ENCODE measurements at places on chromosomes 7 and 10.

DNA sequence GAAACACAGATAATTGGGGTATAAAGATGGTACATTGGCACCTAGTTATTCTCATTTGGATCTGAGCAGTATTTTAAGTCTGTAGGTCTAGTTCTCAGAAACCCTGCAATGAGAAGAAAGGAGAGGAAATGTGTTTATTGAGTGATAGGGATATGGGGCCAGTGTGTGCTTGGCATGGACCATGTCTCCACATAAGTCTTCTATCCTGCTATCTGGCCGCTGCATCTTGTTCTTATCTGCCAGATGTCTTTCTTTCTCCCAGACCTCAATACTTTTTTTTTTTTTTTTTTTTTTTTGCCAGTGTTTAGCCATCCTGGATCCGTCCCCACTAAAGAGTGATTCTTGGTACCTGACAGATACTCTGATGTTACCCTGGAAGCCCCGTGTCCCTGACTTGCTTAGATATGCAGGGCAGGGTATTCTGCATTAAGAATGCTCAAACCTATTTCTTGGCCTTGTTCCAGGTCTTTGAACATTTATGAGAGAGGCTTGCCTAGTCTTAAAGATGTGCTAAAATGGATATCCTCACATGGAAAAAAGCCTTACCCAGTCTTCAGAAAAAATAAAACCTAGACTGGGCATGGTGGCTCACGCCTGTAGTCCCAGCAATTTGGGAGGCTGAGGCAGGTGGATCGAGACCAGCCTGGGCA is 10.0 kb downstream of the MTURN start:
- no peak for DNase-seq

DNA sequence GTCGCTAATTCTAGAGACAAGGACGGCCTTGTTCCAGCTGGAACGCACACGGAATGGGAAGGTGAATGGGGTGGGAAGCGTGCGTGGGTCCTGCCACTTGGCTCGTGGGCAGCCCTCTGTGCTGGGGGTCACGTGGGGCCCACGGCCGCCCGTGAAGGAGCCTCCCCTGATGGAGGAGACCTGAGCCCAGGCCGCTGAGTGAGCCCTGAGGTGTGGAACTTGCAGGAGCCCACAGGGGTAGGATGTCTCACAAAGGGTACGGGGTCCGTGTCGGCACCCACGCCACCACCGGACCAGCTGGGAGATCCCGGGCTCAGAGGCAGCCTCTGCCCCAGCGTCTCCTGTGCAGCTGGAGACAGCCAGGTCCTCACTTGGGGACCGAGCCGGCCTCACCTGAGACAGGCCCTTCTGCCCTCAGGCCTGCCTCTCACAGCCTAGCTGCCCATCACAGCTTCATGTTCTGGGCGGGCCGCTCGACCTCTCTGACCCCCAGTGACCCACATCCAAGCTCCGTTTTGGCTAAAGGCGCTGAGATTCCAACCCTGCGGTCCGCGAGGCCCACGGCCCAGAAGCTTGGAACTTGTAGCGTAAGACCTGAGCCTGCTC is 84.8 kb downstream of the FOXL3 start:
- DNase-seq, result no peak

DNA sequence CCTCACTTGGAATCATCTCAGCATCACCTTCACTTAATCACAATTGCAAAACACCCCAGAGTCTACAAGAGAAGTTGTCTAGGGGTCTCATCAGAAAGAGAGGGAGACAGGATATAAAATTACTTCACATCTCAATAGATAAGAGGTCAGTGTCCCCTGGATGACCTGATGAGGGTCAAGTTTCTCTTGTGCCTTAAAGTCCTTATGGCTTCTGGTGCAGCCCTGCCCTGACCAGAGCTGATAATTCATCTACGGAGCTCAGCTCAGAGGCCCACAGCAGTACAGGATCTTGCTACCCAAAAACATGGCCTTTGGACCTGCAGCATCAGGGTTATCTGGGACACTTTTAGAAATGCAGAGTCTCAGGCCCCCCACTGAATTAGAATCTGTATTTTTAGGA is 111.1 kb upstream of the GLI3 start:
- DNase-seq, result no peak

DNA sequence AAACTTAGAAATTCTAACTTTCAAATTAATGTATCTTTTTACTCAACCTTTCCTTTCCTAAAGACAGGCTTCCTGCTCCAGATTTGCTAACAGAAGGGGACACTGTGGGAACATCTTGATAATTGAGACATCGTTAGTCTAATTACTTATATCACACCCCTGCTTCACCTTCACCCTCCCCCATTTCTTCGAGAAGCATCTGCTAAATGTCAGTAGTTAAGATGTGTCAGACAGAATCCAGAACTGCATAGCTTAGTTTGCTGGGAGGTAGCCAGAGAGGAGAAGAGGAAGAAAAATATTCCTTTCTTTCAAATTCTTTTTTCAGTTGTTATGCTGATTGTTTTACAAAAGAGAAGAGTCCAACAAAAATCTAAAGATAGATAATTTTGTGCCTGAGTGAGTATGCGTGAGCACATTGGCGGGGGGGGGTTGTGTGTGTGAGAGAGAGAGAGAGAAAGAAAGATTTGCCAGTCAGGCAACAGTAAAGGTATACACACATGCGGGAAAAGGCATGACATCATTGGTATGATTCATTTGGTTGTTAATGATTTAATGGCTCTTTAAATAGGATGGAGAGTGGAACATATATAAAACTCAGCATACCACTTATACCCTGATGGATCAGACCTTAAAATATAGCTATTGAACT is 192.4 kb downstream of the PTN start:
- no peak for DNase-seq

- no peak for DNase-seq
Measured at GRCh38 chr10:43048301-43049051, 28.4 kb upstream of the RET start.

DNA sequence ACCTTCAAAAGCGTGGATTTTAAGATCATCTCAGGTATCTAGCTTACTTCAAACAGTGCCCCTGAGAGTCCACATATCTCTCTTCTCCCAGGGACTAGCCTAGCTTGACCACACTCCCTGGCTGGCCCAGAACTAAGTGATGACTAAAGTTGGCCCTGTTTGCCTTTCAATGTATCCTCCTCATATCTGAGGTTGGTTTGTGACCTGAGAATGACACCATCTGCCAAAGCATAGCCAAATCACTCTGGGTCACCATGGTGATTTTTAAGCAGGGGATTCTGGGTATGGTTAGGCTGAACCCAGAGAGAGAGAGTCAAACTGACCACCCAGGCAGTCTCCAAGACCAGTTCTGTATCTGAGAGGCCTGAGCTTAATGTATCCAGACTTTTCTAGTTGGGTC is 16.2 kb downstream of the CNNM1 start:
- DNase-seq, result no peak

DNA sequence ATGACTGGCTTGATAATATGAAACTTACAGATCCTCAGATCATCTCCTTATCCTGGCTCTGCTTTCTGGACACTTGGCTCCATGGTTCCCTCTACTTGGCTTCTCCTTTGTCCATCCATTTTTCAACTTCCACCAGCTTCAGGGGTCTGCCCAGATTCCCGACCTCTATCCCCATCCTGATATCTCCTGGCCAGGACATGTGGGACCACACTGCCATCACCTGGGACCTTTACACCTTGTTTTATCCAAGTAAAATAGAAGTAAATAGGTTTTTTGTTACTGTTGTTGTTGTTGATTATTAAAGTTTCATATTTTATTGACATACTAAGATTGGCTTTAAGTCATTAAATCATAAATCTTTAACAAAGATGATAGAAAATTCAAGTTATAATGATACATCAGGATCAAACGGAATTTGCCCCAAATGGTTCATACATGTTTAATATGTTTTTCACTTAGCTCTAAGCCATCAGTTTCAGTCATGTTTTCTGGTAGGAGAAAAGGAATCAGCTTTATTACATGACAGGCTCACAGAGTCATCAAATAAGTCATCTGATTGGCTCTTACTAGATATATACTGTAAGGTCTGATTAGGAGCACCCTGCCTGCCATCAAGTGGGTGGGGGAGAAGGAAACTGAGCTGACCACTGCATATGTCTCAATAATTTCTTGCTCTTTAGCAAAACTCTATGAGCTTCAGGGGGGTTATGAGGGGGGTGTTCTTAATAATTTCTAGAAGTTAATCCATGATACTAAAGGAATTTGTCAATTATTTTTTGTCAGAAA is 111.5 kb upstream of the AHR start:
- DNase-seq, result no peak

- no peak for DNase-seq
Measured at GRCh38 chr7:137609500-137609899, 237.3 kb downstream of the DGKI start.

- no peak for DNase-seq
Measured at GRCh38 chr7:75795831-75796285, 17.7 kb downstream of the CCL24 start.

- DNase-seq, result no peak
Measured at GRCh38 chr10:124285587-124286527, 132.9 kb downstream of the OAT start.

DNA sequence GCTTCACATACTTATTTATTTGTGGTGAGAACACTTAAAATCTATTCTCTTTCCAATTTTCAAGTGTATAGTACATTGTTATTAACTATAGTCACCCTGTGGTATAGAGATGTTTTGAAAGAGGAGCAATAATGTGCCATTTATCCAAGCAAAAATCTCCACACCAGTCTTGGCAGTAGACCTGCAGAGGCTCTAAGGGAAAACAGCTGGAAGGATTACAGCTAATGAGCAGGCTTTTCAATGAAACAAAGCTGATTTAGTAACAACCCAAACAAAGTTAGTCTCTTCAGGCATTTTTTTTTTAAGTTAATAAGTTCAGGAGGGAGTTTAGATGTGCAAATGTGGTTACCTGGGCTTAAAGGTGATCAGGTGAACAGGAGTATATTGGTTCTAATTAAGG is 101.9 kb downstream of the EVX1 start:
- DNase-seq, result no peak

Measured in activated gamma-delta T cell (primary cell).